Osteocyte (in vitro differentiated cells): ENCODE measurements at places on chromosomes 7 and 10. TPM values are rescaled to one million over a fixed set of nuclear protein-coding genes. Genes with fewer than 3 reads are reported as not detected.

The AZGP1 gene
- not detected in 2 replicates for total RNA-seq

DNA sequence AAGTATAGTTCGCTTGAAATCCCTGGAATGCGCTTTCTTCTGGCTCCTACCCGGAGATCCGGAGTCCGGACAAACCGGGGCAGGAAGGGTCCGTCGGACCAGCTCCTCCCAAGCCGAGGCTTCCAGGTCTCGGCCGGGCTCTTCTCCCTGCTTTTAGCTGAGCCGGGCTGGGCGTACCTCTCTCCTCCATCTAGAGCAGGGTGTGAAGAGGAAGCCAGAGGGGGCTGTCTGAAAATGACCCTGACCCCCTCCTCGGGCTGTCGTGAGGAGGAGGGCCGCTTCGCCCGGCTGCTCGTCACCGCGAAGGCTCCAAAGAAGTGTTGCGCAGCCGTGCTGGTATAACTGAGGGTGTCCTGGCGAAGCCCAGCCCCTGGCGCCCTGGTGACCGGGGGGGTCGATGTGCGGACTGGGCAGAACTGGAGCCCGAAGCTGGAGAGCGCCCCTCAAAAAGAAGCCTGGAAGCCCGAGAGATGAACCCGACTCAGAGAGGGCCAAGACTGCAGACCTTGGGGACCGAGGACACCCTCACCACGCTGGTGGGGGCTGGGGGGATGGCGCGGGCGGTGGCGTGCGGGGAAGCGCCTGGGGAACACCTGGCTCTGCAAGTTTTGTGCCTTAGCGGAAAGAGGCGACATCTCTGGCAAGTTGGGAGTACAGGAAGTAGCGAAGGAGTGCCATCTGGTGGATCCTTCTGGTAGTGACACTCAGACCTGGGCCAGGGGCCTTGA, 5.7 kb downstream of the KAZALD1 start:
- peak overlapping the region; percentile 87 for H3K4me3 ChIP-seq
- peaks cover 5% of the 10 kb centered on the region for H3K27me3 ChIP-seq
- peak; percentile 94 for DNase-seq
- H3K4me1 ChIP-seq: peaks cover 36% of the 10 kb centered on the region

GRCh38 chr10:121185816-121186455, 334.8 kb downstream of the WDR11 start:
- H3K27ac ChIP-seq: no peak overlapping the region
- H3K36me3 ChIP-seq: no peaks in the 10 kb centered on the region
- DNase-seq: no peak
- no peaks in the 10 kb centered on the region for H3K4me1 ChIP-seq
- H3K27me3 ChIP-seq: peaks cover 3% of the 10 kb centered on the region

DNA sequence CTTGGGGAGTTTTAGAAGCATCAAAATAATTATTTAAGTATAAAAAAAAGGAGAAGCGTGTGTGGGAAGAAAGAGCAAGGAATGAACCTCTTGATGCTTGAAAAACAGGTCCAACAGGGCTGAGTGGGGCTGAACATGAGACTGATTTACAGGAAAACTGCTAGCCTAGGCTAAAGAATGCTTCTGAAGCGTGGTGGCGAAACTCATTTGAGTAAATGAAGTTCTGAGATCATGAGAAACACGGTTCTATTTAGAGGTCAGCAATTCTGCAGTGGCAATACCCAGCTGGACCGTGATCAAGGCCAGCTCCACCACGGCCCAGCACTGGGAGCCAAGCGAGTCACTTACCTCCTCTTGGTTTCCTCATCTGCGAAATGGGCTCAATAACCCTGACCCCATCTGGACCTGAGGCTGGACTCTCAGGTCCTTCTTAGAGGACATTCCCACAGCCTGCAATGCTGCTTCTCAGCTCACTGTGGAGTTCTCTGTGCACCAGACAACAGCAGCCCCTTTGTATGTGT, 140.1 kb upstream of the ADAM12 start:
- no peak overlapping the region for H3K4me3 ChIP-seq
- no peak overlapping the region for H3K27ac ChIP-seq
- DNase-seq: peak; percentile 72
- no peaks in the 10 kb centered on the region for H3K4me1 ChIP-seq
- peaks cover 38% of the 10 kb centered on the region for H3K27me3 ChIP-seq

GRCh38 chr7:101108330-101108857, 18.5 kb upstream of the SERPINE1 start:
- no peak for DNase-seq
- no peaks in the 10 kb centered on the region for H3K27me3 ChIP-seq
- no peaks in the 10 kb centered on the region for H3K36me3 ChIP-seq
- H3K4me3 ChIP-seq: no peak overlapping the region

The NPTX2 gene
- 5.0 and 5.1 TPM in 2 replicates for total RNA-seq

DNA sequence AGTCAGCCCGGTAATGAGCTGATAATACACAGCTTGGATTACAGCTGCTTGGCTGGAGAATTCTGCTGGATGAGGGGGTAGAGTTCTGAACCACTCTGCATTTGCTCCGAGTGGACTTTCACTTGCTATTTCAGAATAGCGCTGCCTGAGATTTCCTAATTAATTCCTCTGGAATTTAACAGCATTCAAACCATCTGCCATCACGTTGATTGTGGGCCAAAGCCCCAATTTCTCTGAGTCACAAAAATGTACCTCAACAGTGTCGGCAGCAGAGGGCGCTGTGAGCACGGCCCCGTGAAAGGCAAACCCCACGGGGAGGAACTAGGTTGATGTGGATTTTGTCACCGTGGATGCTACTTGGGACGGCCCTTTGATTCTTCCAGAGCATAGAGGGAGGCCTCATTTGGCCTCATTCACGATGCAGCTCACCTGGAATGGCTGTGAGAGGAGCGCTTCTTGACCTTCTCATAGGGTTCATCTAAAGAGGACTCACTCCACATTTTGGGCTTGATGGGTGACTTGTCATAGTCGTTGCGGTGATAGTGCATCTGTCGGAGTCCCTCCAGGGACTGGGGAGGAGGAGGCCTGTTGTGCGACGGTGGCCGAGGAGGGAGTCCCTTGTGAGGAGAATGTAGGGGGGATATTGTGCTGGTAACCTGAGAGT, 73.3 kb downstream of the PRPF18 start:
- H3K4me1 ChIP-seq: peaks cover 8% of the 10 kb centered on the region
- peak overlapping the region; percentile 85 for H3K27ac ChIP-seq
- H3K4me3 ChIP-seq: no peak overlapping the region
- no peaks in the 10 kb centered on the region for H3K27me3 ChIP-seq
- no peak for DNase-seq

DNA sequence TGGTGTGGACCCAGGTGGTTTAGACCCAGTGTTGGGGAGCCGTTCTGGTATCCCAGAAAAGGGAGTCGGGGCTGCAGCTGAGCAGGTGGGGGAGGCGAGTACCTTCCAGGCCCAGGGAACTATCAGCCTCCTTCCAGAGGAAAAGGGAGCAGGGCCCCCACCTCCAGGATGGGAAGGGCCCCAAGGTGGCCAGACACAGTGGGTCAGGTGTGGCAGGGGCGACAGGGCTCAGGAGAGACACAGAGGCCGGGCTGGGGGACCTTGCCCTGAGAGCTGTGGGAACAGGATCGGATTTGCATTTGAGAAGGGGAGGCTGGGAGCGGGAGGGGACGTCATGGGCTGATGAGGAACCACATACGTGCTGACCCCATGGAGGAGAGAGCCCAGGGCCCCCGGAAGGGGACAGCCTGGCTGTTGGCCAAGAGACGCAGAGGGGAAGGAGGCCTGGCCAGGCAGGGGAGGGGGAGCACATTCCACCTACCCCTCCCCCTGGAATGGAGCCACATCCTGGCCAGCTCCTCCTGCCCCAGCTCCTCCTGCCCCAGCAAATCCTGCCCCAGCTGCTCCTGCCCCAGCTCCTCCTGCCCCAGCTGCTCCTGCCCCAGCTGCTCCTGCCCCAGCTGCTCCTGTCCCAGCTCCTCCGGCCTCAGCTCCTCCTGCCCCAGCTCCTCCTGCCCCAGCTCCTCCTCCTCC, 9.7 kb upstream of the TTYH3 start:
- H3K4me3 ChIP-seq: peak overlapping the region; percentile 40
- peak overlapping the region; percentile 72 for H3K27ac ChIP-seq
- peaks cover 62% of the 10 kb centered on the region for H3K4me1 ChIP-seq

The DLX5 gene
- total RNA-seq: 4.2 and 6.0 TPM in 2 replicates

- no peaks in the 10 kb centered on the region for H3K27me3 ChIP-seq
- peaks cover 6% of the 10 kb centered on the region for H3K36me3 ChIP-seq
- no peaks in the 10 kb centered on the region for H3K4me1 ChIP-seq
- DNase-seq: no peak
- no peak overlapping the region for H3K4me3 ChIP-seq
These were observed 16.5 kb upstream of the NUP42 start for GRCh38 chr7:23165316-23165715.

DNA sequence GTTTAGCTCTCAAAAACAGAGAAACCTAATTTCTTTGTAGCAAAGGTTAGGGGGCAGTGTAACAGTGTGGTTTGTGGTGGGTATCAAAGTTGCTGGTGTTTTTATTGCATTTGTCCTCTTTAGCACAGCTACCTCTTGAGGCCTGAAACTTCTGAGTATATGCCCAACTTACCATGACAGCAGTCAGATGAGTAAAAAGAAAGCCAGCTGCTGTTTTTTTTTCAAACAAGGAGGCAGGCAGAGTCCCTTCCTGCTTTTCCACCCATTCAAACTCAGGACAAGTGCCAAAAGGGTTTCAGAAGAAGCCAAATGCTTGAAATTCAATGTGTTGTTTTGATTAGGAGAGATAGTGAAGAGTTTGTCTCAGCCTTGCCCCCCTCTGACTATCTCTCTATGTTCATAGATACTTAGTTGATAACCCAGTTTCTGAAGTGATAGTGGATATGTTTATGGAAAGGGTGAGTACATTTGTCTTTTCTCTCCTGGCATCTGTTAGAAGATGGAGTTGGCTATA, 23.1 kb downstream of the GBF1 start:
- H3K27me3 ChIP-seq: no peaks in the 10 kb centered on the region
- peaks cover 9% of the 10 kb centered on the region for H3K36me3 ChIP-seq
- no peak overlapping the region for H3K4me3 ChIP-seq
- peaks cover 31% of the 10 kb centered on the region for H3K4me1 ChIP-seq

The NPSR1 gene
- not detected in 2 replicates for total RNA-seq

GRCh38 chr10:16606421-16606820, 84.7 kb upstream of the C1QL3 start:
- no peaks in the 10 kb centered on the region for H3K27me3 ChIP-seq
- peaks cover 5% of the 10 kb centered on the region for H3K36me3 ChIP-seq

The ZNF239 gene
- total RNA-seq: 3.7 and 4.5 TPM in 2 replicates

GRCh38 chr10:63093227-63093626, 39.9 kb upstream of the NRBF2 start:
- H3K27ac ChIP-seq: no peak overlapping the region
- DNase-seq: no peak
- no peaks in the 10 kb centered on the region for H3K36me3 ChIP-seq
- H3K4me1 ChIP-seq: no peaks in the 10 kb centered on the region
- H3K27me3 ChIP-seq: peaks cover 3% of the 10 kb centered on the region
- no peak overlapping the region for H3K4me3 ChIP-seq

DNA sequence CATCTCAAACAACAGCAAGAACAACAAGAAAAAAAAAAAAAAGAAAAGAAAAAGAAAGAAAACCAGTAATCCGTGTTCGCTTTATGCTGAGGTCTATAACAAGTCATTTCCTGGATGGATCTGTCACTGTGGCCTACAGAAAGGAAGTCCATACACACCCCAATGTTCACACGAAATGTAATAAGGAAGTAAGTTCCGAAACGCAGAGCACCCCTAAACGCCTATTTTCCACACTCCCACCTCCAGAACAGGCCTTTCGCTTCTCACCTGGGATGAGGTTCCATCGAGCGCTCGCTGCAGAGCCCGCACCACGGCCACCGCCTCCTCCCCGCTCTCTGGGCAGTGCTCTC, 735 bp downstream of the ZNF394 start:
- peaks cover 33% of the 10 kb centered on the region for H3K4me1 ChIP-seq
- H3K4me3 ChIP-seq: peak overlapping the region; percentile 100
- H3K27me3 ChIP-seq: no peaks in the 10 kb centered on the region
- H3K36me3 ChIP-seq: peaks cover 22% of the 10 kb centered on the region

DNA sequence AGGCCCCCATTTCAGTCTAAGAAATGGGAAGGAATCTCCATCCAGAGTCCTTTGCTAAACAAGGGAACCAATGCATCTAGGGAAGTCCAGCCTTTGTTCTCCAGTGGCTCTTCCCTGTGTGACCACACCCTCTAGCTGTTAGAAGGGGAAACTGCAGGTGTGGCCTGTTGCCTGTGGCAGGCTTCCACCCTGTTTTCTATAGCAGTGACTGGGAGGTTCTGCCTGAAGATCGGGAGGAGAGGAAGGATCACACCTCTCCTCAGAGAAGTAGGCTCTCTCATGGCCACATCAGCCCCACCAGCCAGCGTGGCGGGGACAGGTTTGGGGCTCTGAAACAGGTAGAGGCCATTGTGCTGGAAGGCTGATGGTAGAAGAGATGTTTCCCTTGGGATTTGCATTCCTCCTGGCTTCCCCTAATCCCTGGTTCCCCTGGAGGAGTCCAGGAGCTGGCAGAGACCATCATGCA, 47.7 kb upstream of the TRIM8 start:
- H3K36me3 ChIP-seq: peaks cover 14% of the 10 kb centered on the region
- H3K27ac ChIP-seq: no peak overlapping the region
- peaks cover 11% of the 10 kb centered on the region for H3K4me1 ChIP-seq
- H3K27me3 ChIP-seq: no peaks in the 10 kb centered on the region
- DNase-seq: no peak

DNA sequence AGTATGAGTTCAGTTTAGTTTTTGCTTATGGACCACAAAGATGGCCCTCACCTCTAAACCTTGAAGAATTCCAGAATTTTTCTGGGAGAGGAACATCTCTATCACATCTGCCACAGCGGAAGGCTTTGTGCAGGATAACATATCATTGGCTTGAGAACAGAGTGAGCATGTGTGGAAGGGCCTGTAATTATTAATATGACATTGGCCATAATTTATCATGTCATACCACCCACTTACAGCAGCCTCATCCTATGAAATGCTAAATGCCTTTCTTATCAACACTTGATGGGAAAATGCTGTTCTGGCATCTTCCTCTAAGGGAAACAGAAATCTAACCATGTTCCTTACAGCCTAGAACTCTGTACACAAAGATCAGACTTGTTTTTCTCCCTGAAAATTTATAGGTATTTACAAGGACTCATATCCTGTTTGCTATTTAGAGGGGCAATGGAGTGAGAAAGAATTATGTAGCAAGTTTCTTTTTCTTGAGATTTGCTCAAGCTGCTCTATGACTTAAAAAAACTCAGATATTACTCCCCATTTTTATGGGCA, 817.3 kb downstream of the LRMDA start:
- H3K27ac ChIP-seq: no peak overlapping the region
- no peak overlapping the region for H3K4me3 ChIP-seq
- H3K36me3 ChIP-seq: no peaks in the 10 kb centered on the region

The FAM25C gene
- total RNA-seq: not detected in 2 replicates

GRCh38 chr7:139973101-139974050, 89.4 kb downstream of the PARP12 start:
- no peak for DNase-seq
- no peaks in the 10 kb centered on the region for H3K36me3 ChIP-seq
- peaks cover 3% of the 10 kb centered on the region for H3K4me1 ChIP-seq
- H3K27ac ChIP-seq: no peak overlapping the region
- no peak overlapping the region for H3K4me3 ChIP-seq

The SPAM1 gene
- total RNA-seq: not detected in 2 replicates

DNA sequence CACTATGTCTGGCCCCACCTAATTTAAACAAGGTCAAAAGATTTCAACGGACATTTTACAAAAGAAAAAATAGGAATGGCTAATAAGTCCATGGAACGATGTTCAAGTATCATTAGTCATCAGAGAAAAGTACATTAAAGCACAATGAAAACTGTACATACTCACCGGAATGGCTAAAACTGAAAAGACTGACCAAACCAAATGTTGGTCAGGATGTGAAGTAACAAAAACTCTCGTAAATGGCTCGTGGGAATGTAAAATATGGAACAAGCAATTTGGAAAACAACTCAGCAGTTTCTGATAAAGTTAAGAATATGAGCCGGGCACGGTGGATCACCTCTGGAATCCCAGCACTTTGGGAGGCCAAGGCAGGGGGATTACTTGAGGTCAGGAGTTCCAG, 65.7 kb upstream of the PARD3 start:
- no peak overlapping the region for H3K4me3 ChIP-seq
- no peak overlapping the region for H3K27ac ChIP-seq
- peaks cover under 1% of the 10 kb centered on the region for H3K4me1 ChIP-seq
- H3K27me3 ChIP-seq: peaks cover 20% of the 10 kb centered on the region
- no peaks in the 10 kb centered on the region for H3K36me3 ChIP-seq
